ENCODE measurements at places on chromosomes 7 and 10.

DNA sequence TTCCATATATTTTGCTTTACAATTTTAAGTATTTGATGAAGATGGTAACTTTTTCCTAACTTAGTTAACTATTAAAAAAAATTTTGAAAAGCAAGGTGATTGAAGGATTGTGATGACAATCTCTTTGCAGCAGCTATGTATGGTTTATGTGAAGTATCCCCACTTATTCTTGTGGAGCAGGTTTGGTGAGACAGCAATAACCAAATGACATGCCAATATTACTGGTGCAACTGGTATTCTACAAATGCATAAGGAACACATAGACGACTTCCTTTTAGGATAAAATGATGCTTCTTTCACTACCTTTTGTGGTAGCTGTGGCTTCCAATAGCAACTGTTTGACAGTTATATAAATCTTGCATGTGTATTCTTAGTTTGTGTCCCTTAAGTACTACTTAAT lies 465.3 kb downstream of the PLXDC2 start:
- DNase-seq: no peak

DNA sequence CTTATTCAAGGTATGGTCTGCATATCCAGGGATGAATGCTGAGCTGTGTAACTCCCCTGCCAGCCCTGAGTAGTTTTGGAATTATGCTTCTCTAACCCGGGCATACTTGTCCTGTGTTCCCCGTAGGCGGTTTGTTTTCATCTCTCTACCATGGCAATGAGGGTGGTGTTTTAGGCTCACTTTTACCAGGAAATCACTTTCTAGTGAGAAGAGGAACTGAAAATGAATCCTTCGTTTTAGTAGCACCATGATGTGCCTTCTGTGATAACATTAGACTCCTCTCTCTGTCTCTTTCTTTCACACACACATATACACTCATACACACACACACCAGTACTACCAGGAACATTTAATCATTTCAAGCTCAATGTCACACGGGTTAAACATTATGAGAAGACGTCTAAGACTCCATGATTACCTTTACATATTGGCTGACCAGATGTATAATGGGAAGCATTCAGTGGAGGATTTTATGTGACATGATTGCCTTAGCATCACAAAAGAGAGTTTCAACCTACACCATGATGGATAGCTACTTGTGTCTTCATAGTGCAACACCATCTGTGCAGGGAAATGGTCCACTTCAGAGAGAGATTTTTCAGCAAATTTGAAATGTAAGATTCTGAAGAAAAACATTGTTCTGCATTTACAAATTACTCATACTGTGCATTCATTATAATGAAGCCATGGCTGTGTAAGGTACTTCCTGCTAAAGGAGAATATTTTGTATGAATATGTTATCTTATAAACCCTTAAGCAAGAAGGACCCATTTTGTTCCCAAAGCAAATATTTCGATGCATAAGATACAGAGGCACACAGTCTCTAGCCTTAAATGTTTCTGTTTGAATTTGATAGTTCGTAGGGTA lies 31.0 kb upstream of the PFKP start:
- DNase-seq: no peak

DNA sequence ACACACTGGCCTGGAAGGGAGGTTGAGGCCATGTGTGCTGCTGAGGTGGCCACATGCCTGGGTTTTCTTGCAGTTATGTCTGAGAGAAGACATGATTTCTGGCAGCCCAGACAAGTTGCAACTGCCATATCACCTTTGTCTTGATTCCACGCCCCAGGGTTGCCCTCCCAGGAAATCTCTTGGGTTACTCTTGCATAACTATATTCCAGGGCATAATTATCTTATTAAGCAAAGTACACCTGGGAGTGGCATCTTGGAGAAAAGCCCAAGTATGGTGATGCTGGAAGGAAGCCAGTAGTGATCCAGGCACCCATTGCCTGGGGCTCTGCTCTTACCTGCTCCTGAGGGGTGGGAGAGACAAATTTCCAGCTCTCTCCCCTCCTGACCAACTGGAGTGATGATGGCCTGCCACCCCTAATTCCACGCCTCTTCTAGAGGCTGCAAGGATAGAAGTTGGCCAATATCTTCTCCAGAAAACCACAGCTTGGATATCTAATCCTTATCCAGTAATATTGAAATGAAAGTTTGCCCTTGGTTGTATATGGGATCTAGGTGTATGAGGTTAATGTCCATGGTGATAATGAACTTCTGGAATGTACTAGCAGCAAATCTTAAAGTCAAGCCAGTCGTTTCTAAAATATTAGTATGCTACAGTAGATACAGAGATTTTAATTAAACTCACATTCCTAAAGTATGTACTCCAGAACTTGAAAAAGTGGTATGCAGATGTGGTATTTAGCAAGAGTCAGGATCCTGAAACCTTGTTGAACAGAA lies 5.0 kb downstream of the AKR1B10 start:
- DNase-seq: no peak

- peak; percentile 38 for DNase-seq
These were observed 117.4 kb downstream of the CABCOCO1 start for GRCh38 chr10:61779950-61780659.

- no peak for DNase-seq
These were observed 559 bp upstream of the FKBP14 start for GRCh38 chr7:30027065-30027456.
